ENCODE measurements at places on chromosomes 11 and 22.

- DNase-seq, result no peak
Observed at GRCh38 chr11:11969380-11970215, 38.8 kb downstream of the DKK3 start.

- DNase-seq, result no peak
Observed at GRCh38 chr11:32304521-32304920, 130.8 kb downstream of the WT1 start.

DNA sequence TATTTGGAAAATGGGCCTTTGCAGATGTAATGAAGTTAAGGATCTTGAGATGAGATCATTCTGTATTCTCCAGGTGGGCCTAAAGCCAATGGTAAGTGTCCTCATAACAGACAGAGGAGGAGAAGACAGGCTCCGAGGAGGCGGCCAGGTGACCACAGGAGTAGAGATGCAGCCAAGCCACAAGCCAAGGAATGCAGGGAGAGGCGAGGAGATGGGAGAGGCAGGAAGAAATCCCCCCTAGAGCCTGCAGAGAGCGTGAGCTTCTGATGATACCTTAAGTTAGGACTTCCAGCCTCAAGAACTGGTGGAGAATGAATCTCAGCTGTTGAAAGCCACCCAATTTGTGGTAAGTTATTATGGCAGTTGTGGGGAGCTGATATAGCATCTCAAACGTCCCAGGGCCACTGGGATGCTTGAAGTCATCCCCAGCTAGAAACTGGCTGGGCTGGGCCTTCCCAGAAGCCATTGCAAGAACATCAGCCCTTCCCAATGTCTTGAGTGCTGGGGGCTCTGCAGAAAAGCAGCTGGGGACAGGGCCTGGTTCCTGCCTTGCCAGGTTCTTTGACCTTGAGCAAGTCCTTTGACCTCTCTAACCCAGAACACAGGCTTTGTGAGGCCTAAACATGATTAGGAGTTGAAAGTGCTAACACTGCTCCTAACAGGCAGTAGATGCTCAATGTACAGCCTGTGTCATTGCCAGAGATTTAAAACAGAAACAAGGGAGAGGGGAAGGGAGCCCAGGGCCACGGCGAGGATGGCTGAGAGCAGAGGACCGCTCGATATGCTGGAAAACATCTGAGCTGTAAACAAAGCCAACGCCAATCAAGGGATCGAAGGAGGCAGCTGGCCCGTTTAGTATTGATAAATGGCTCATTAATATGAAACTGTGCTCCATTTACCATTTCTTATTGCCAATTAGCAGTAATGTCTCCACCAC lies 632.3 kb downstream of the TBC1D22A start:
- no peak for DNase-seq

DNA sequence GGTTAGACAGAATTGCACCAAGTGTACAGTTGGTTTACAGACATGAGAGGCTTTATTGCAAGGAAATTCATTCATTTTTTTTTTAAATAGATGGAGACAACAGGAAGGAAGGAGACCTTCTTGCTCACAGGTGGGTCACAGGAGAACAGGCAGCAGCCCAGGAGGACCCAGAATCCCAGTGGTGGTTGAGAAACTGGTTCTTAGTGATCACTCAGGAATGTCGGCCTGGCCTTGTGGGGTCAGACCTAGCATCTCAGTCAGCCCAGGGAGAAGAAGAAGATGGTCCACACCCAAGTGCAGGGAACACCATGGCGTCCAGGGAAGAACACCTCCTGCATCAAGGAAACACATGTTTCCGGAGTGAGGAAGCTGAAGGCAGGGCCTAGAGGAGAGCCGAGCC lies 849 bp downstream of the KRTAP5-11 start:
- no peak for DNase-seq

DNA sequence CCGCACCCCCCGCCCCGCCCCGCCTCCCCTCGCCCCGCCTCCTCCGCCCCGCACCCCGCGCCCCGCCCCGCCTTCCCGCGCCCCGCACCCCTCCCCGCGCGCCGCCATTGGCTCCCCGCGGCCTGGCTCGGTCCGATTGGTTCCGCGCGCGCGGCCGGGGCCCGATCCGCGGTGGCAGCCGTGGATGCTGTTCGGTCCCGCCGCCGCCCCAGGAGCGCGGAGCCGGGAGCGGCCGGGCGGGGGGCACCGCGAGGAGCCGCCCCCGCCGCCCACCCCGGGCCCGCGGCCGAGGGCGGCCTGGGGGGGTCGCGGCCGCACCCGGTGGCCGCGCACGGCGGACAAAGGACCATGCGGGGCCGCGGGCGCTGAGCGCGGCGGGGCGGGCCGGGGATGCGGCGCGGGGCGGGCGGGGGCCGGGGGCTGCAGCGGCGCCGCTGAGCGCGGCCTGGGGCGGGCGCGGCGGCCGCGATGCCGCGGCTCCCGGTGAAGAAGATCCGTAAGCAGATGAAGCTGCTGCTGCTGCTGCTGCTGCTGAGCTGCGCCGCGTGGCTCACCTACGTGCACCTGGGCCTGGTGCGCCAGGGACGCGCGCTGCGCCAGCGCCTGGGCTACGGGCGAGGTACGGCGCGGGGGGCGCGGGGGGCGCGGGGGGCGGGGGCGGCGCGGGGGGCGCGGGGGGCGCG lies at the start of gene B4GALNT4:
Gene B4GALNT4, plus strand, starts transcription at position 164 of the 683 bp plus-strand sequence. Its CDS starts 305 bp downstream, at position 469.
- no peak for DNase-seq

GRCh38 chr11:110305169-110306018 lies 9.0 kb upstream of the RDX start:
- DNase-seq, result no peak

DNA sequence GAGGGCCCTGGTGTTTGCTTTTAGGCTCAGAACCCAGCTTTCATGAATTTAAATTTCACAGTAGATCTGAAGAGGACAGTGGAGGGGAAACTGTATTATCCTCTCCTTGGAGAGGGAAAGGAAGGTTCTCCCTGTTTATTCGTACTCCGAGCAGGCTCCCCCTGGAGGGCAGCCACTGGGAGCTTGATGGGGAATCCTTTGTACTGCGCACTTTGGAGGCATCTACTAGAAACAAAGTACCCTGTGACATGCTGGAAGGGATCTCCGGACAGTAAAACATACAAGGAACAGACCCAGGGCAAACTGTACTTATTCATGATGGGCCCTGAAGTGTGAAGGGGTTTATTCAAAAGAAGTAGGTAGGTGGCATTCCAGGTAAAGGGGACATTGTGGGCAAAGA lies 27.2 kb downstream of the NAV2 start:
- DNase-seq, result no peak

- no peak for DNase-seq
Observed at GRCh38 chr11:125272092-125272491, 107.5 kb downstream of the PKNOX2 start.

DNA sequence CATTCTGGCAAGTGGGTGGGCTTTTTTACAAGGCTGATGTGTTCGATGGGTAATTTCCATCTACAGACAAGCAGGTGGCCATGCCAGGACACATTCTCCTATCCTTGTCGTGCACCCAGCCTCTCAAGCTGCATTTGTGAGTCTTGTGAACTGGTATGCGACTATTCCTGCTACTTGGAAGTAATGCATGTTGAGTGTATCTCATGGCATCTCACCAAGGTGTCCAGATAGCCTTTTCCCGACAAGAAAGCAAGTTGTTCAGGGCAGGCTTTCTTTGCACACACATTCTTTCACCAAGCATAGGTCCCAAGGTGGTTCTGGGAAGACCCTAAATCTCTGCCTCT lies 18.8 kb upstream of the SYT13 start:
- no peak for DNase-seq

GRCh38 chr22:41668971-41669911 lies 19.4 kb downstream of the SNU13 start:
- DNase-seq, result no peak

DNA sequence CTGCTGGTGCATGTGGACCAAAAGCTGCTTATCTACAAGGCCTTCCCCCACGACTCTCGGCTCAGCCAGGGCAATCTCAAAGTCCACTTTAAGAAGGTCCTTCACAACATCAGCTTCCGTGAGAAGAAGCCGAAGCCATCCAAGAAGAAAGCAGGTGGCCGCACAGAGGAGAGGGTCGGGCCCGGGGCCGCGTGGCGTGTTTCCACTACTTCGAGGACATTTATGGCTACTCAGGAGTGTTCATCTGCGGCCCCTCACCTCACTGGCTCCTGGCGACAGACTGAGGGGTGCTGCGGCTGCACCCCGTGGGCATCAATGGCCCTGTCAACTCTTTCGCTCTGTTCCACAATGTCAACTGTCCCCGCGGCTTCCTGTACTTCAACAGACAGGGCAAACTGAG lies 16.2 kb upstream of the SLC5A4 start:
- no peak for DNase-seq

DNA sequence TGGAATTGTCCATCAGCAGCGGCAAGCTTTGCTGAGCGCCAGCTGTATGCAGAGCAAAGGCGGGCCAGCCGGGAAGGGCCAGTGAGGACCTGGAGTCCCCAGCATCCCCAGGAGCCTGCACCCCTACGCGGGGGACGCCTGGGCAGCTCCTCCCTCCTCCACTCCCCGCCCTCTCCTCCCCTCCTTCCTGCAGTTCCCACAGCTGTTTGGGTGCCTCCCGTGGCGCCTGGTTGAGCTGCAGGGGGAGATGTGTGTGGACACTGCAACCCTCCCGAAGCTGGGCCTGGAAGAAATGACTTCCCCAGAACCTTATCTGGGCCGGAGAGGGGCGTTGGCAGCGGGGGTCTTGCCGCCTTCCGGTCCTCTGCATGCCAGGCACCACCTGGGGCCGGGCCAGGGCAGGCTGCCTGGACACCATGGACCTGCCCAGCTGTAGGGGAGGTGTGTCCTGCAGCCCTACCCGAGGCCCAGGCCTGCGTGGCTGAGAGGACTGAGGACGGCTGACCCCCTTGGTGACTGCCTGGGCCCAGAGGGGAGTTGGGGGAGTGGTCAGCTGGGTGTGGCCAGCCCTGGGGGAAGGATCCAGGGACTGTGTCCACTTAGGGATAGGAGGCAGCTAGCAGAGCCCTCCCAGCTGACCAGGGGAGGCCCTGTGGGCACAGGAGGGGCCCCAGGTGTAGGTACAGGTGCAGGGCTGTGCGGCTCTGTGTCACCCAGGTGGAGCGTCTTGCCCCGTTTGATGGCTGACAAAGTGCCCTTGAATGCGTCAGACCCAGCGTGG lies 16.8 kb upstream of the MUC6 start:
- DNase-seq, result no peak

- DNase-seq, result no peak
Observed at GRCh38 chr11:2997406-2997805, 5.3 kb upstream of the NAP1L4 start.

DNA sequence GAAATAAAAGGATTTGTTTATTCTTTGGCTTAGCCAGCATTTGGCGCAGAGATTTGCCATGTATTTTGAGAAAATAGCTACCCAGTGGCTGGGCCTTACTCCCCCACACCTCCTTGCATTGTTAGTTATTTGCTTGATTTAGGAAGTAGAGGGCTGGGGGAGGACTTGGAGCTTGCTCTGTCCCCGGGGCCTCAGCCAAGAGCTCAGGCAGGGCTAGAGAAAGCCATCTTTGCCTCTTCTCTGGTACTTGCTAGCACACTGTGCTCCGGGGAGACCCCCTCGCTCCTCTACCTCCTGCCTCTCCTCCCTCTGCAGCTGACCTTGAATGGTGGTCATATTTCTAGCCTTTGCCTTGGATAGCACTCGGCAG lies 93.0 kb downstream of the SCN3B start:
- no peak for DNase-seq

GRCh38 chr22:49489821-49490220 lies 337.9 kb downstream of the BRD1 start:
- DNase-seq, result no peak

- no peak for DNase-seq
Observed at GRCh38 chr22:43343262-43343669, at the start of gene SCUBE1. SCUBE1 (minus strand) TSS chr22:43343372; CDS start chr22:43343261, 111 bp downstream.

GRCh38 chr22:45935573-45935972 lies 41.4 kb downstream of the WNT7B start:
- DNase-seq, result no peak

- DNase-seq, result no peak
Observed at GRCh38 chr22:39179841-39180335, 27.4 kb upstream of the CBX7 start.

DNA sequence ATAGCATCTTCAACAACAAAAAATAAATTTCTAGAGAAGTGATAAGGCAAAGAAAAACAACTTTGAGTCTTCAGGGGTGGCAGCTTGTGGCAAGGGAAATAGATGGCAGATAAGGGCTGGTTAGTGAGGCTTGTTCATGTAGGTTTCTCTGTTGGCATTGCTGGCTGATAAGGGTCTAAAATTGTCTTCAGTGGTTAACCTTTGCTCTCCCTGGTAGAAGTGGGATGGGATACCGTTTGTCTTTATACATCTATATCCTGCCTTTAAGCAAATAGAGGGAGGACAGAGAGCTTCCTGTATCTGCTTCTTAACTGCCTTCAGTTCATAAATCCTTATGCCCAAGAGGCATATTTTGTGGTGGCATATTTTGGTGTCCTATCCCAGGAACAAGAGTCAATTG lies 57.1 kb downstream of the TRAF6 start:
- DNase-seq, result no peak

DNA sequence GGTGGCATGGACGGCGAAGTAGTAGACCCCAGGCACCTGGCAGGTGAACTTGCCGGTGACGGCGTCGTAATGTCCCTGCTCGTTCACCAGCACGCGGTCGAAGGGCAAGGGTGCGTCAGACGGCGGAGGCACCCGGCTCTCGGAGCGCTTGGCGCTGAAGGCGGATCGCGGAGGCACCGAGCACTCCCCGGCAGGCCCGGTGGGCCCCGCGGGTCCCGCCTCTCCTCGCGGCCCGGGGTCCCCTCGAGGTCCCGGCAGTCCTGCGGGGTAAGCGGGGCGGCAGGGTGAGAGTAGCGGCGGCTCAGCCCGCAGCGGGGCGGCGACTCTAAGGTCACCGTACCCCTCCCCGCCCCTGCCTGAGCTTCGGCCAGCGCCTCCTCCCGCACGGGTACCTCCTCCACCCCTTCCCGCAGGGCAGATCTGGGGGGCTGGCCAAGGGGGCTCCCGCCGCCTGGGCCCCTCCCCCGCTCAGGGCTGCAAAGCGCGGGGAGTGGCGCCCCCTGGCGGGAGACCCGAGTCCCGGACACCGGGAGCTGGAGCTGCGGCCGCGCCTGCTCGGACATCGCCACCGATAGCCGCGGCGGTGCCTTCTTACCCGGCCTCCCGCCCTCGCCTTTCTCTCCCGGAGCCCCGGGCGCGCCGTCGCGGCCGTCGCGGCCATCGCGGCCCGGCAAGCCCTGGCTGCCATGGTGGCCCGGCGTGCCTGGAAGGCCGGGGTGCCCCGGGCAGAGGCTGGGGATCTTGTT lies 921 bp downstream of the C1QTNF5 start:
- DNase-seq, result no peak

- no peak for DNase-seq
Observed at GRCh38 chr11:118791961-118792569, 1.1 kb upstream of the DDX6 start.

DNA sequence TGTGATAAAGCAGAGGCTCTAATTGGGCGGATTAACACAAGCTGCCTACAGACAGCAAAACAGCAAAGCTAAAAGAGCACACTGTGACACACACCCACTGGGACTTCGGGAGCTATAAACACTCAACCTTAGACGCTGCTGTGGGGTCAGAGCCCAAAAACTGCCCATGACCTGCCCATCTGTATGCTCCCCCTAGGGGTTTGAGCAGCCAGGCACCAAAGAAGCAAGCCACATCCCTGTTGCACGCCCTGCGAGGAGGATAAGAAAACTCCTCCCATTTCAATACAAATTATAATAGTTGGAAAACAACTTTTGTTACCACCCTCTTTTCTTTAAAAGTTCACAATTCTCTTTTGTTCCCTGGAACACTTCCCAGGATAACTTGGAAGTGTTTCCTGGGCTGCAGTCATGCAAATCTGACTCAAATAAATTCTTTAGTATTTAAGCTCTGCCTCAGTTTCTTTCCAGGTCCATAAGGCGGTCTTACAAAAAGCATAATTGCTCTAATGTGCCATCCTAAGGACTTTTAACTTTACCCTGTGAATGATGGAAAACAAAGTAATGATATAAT lies 86.4 kb downstream of the DLG2 start:
- DNase-seq, result no peak

- no peak for DNase-seq
Observed at GRCh38 chr11:69499186-69499917, 17.9 kb downstream of the LINC01488 start.
